Sciatic nerve (tissue), 2 donors: ENCODE measurements at places on chromosomes 11 and 22. TPM values are rescaled to one million over a fixed set of nuclear protein-coding genes. Genes with fewer than 3 reads are reported as not detected.

OR8U1 gene
- total RNA-seq: not detected

ZP1 gene
- total RNA-seq: 0.85 TPM

LRRC4C gene
- total RNA-seq: 16.6 TPM

- DNase-seq: no peak
Observed at GRCh38 chr11:34002420-34002819, 49.1 kb upstream of the CAPRIN1 start.

DNA sequence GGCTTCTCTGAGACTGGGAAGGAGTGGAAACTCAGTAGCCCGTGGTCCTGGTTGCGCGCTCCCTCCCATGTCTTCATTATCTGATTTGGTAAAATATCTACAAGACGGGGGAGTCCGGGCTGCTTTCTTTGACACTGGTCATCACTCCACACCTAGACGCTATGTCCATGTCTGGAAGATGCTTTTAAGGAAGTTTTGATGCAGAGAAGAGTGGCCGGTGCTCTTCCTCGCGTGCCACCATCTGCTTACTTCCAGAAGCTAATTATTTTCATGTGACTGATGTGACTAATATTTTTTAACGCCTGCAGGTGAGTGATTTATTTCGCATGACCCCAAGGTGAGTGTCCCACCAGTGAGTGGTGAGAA, 339 bp upstream of the TRIM21 start:
- no peak for DNase-seq

GRCh38 chr11:25435197-25435596, 896.7 kb upstream of the ANO3 start:
- DNase-seq: no peak

DNA sequence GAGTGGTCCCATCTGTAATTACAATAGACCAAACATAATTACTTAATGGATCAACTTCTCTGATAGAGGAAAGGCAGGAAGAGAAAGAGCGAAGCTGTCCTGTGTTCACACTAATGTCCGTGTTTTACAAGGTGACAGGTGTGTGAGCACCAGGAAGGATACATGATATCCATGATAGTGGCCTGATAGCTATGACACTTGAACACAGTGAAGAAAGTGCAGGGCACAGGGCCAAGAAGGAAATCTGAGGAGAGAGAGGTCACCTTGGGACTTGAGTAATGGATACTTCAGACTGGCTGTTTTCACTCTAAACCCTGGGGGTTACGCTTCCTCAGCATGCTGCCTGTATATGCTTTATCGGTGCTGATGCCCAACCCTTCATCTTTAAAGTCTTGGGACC, 29.4 kb downstream of the TUB start:
- no peak for DNase-seq
